Muscle of leg (tissue), 16 donors: ENCODE measurements at places on chromosomes 13 and 19. TPM values are rescaled to one million over a fixed set of nuclear protein-coding genes. Genes with fewer than 3 reads are reported as not detected.

- H3K4me3 ChIP-seq = no peak overlapping the region
- H3K4me1 ChIP-seq = no peaks in the 10 kb centered on the region
- no peaks in the 10 kb centered on the region for H3K36me3 ChIP-seq
- no peak overlapping the region for H3K27ac ChIP-seq
- no peaks in the 10 kb centered on the region for H3K27me3 ChIP-seq
Measured at GRCh38 chr13:70613295-70613694, 505.0 kb upstream of the KLHL1 start.

DNA sequence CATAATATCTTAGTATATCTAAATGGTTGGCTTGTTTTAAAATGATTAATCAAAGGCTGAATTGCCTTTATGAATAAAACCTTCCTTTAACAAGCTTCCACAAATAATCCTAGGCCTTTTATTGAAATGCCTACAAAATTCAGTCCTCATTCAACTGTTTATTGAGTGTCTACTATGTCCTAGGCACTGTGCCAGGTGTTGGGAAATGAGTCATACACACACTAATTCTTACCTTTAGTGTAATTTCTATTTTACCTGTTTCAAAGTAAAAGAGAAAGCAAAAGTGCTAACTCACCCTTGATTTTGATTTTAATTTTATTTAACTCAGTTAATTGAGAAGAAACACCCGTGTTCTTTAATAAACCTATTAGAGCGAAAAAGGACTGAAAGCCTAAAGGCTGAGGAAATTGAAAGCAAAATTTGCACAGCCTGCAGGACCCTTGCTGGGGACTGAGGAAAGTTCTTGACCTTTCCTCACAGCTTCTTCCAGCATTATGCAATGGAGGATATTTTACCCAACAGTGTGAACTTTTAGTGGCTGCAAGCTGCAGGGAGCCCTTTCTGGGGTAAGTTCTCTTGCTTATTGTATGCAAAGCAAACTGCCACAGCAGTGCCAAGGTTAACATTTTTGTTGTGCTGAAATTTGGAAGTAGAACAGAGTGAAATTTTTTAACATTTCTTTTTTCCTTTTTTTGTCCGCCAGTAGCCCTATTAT lies 83.1 kb downstream of the B3GLCT start:
- no peaks in the 10 kb centered on the region for H3K27me3 ChIP-seq
- H3K36me3 ChIP-seq = peaks cover 8% of the 10 kb centered on the region
- no peaks in the 10 kb centered on the region for H3K4me1 ChIP-seq
- no peak overlapping the region for H3K27ac ChIP-seq
- no peak for DNase-seq
- no peak overlapping the region for H3K4me3 ChIP-seq

The CRB3 gene
- total RNA-seq = not detected

- H3K36me3 ChIP-seq = no peaks in the 10 kb centered on the region
- H3K27ac ChIP-seq = no peak overlapping the region
- no peak for DNase-seq
- no peaks in the 10 kb centered on the region for H3K27me3 ChIP-seq
- no peaks in the 10 kb centered on the region for H3K4me1 ChIP-seq
Measured at GRCh38 chr13:91965511-91965910, 567.1 kb downstream of the GPC5 start.

The ADAT3 gene
- total RNA-seq = 1.0 TPM

The NLRP4 gene
- total RNA-seq = not detected

- no peak overlapping the region for H3K27ac ChIP-seq
- H3K4me3 ChIP-seq = no peak overlapping the region
- H3K27me3 ChIP-seq = no peaks in the 10 kb centered on the region
- H3K4me1 ChIP-seq = no peaks in the 10 kb centered on the region
Measured at GRCh38 chr13:105920370-105920769, 615.1 kb downstream of the EFNB2 start.

GRCh38 chr13:21895779-21896178 lies 224.9 kb downstream of the FGF9 start:
- DNase-seq = no peak
- H3K36me3 ChIP-seq = no peaks in the 10 kb centered on the region
- no peak overlapping the region for H3K27ac ChIP-seq

- peaks cover 90% of the 10 kb centered on the region for H3K4me1 ChIP-seq
- peak overlapping the region; percentile 96 for H3K27ac ChIP-seq
- no peaks in the 10 kb centered on the region for H3K27me3 ChIP-seq
- no peak overlapping the region for H3K4me3 ChIP-seq
- DNase-seq = peak; percentile 72
- peaks cover 4% of the 10 kb centered on the region for H3K36me3 ChIP-seq
Measured at GRCh38 chr19:38665950-38666662, 18.7 kb downstream of the ACTN4 start.

The EPS8L1 gene
- 2.3 TPM for total RNA-seq

DNA sequence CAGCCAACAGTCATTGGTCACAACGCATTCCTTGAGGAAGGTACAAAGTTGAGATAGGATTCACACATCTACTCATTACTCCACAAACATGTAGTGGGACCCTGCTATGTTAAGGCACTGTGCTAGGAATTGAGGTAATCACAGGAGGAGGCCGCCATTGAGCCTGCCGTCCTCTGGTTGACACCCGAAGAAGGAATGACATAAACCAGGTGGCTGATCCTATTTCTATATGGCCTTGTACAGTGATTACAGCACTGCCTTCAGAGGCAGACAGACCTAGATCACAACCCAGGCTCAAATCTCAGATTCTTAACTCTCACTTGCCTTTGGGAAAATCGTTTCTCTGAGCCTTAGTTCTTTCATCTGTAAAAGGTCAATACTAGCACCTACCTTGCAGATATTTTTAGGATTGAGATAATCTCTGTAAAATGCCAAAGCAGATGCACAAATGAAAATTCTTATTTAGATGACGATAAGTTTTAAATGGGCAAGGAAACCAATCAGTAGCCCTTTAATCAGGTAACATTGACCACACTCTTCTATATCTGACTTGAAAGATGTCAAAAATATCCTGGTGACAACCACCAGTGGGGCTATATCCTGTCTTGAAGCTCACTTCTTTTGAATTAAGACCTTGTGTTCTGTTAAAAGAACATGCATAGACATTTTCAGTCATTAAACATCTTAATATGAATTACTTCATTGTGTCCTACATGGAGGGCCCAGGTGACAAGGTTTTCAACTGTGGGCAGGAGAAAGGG lies 251.6 kb downstream of the KCTD12 start:
- H3K36me3 ChIP-seq = no peaks in the 10 kb centered on the region
- H3K27me3 ChIP-seq = no peaks in the 10 kb centered on the region
- no peak overlapping the region for H3K4me3 ChIP-seq
- peaks cover 16% of the 10 kb centered on the region for H3K4me1 ChIP-seq
- no peak for DNase-seq

DNA sequence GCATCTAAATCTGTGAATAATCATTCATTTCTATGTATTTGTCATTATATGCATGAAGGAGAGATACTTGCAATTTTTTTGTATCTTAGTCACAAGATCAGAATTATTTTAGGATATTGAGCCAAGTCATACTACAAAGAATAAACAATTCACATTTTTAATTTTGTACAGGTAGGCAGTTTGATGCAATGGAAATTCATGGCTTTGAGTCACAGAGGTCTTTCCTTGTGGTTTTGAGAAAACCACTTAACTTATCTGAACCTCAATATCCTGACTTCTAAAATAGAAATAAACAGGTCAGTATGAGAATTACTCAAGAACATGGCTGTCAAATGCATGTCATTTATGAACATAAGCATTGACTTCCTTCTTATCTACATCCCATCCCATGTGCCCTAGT lies 221.4 kb upstream of the SLC10A2 start:
- no peak for DNase-seq
- no peaks in the 10 kb centered on the region for H3K27me3 ChIP-seq
- H3K27ac ChIP-seq = no peak overlapping the region
- no peak overlapping the region for H3K4me3 ChIP-seq
- H3K4me1 ChIP-seq = no peaks in the 10 kb centered on the region
- H3K36me3 ChIP-seq = no peaks in the 10 kb centered on the region
